ENCODE measurements at places on chromosomes 13 and 19.
A peak's percentile ranks its signal among the peaks of the same experiment; 100 is the strongest.

DNA sequence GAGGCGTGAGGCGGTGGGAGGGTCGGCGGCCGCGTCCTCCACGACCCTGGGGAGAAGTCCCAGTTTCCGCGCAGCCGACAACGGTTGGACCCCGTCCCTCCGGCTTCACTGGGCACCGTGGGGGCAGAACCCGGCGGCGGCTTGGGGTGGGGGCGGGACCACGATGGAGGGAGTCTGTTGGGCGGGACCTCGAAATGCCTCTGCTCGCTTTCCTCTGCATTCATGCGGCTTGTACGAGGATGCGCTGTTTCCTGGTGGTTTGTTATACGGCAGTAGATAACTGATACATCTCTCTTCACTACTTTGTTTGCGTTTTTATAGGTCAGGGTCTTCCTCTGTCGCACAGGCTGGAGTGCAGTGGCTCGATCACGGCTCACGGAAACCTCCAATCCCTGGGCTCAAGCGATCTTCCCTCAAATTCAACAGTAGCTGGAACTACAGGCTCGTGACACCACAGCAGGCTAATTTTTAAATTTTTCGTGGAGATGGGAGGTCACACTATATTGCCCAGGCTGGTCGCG is 24.6 kb upstream of the ZNF846 start:
- peak; percentile 42 for DNase-seq

GRCh38 chr13:71939186-71939585 is 72.2 kb upstream of the DACH1 start:
- DNase-seq: no peak

- no peak for DNase-seq
These were observed 9.1 kb downstream of the TLE5 start for GRCh38 chr19:3053218-3053621.

DNA sequence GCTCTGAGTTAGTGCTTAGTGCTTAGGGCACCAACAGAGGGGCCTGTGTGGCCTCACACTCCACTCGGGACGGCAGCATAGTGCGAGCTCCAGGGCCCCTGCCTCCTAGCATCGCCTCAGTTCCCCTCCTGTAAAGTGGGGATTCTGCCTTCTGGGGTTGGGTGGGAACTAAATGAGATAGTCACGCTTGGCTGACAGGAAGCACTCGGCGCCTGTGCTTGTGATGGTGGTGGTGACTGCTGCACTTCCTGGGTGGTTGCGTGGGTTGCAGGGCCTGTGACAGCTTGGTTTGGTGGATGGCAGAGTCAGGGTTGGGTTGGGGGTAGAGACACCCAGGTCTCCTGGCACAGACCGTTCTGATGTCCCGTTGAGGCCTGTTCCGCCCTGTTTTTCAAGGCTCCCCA is 7.7 kb downstream of the PLEKHF1 start:
- DNase-seq: no peak

- DNase-seq: peak; percentile 66
These were observed 87.6 kb downstream of the ARHGEF7 start for GRCh38 chr13:111202745-111203144.

DNA sequence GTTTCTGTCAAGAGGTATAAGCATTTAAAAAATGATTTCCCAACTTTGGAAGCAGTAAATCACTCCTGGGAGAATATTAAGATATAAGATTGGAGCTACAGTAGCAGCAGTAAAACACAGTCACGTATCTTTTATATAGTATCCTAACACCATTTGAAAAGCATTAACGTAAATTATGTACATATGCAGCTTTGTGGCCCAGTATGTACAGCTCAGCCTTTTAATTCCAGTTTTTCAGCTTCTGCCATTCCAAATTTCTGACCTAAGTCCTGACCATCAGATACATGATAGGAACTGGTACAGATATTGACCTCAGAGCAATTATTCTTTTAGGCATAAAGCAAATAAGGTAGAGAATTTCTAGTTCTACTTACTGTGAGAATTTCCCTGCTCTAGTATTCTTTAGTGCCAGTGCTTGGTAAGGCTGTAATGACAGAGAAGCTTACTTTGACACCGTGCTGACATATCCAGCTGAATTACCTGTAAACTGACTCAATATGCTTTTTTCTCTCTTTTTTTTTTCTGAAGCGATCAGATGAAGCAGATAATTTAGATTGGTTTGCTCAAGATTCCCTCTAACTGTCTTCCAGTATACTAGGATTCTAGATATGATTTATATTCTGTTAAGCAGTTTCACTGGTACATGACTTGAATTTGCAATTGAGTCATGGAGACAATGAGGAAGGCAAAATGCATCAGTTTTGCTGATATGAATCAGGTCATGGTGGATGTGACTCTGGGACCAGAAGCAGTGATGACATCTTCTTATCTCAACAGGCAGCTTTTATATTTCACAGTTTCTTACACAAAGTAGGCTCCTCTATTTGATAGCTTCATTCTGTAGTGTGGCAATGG is 703.6 kb downstream of the SLITRK6 start:
- no peak for DNase-seq

- peak; percentile 91 for DNase-seq
These were observed 1.2 kb upstream of the INAFM1 start for GRCh38 chr19:47273313-47274070.

DNA sequence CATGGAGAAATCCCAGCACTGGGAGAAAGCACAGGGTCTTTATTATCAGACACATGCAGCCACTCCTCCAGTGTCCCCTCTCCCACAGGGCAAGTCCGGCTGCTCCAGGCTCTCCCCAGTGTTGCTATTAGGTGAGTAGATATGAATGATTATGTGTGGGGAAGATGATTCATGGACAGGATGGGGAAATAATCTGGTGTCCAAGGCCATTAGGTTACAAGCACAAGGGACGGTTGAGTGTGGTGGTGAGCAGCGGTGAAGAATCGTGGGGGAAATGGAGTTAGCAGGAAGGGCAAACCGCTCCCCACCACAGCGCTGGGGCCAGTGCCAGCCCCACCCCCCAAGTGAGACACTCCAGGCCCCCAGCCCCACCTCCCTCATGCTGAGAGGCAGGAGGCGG is 19.0 kb downstream of the CD177 start:
- peak; percentile 60 for DNase-seq

- peak; percentile 85 for DNase-seq
These were observed at the start of gene UBE2L5 for GRCh38 chr13:30422054-30422839. UBE2L5 (plus strand) TSS chr13:30422493; CDS start chr13:30427991, 5,498 bp downstream.

DNA sequence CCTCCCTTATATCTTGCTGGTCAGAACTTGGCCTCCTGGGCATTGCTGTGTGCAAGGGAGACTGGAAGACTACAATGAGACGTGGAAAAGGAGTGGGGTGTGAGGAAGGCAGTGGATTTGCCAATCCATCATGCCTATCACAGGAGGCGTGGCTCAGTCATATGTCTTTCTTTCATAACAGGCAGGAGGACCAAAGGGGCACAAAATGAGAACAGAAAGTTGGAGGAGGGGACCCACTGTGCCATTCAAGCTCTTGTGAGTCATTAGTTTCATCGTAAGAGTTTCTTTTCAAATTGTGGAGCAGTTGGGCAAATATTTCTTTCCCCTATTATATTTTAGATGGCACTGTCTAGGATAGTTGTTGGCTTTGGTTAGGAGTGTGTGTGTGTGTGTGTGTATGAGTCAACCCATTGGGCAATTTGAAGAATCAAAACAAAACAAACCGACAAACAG is 471.5 kb downstream of the TSHZ3 start:
- DNase-seq: no peak

DNA sequence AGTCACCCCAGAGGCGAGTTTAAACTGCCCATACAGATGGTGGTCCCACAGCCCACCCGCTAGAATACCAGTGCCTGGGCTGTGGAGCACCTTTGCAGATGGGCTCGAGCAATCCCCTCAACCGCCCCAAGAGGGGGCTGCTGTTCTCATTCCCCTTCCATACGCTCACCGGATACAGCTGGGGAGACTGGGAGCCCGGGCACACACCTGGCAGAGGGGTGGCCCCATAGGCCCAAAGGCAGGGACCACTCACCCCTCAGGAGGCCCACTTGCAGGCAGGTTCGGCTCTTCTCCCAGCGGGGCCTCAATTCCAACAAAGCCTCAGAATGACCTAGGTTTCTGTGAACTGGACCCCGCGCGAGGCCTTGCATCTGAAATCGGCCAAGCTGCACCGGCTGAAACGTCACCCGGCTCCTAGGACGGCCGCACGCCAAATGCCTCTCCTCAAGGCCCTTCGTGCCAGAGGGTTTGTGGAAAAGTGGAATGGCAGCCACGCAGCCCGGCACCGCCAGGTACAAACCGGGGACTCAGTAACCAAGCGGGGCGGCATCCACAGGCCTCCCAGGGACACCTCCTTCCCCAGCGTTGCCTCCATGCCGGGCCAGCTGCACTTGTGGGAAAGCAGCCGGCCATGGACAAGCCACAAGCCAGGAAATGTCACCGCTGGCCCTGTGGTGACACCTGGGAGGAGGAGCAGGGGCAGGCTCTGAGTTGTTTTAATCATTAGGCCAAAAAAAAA is 18.7 kb downstream of the MLLT1 start:
- DNase-seq: peak; percentile 35

- DNase-seq: no peak
These were observed 32.2 kb upstream of the WDFY2 start for GRCh38 chr13:51552027-51552426.

- DNase-seq: peak; percentile 93
These were observed 72.6 kb upstream of the SERP2 start for GRCh38 chr13:44300895-44301638.

DNA sequence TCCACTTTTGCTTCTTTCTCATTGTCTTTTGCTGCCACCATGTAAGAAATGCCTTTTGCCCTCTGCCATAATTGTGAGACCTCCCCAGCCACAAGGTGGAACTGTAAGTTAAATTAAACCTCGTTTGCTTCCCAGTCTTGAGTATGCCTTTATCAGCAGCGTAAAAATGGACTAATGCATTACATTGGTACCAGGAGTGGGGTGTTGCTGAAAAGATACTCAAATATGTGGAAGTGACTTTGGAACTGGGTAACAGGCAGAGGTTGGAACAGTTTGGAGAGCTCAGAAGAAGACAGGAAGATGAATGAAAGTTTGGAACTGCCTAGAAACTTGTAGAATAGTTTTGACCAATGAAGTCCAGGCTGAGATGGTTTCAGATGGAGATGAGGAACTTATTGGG is 115.2 kb downstream of the B3GLCT start:
- no peak for DNase-seq

DNA sequence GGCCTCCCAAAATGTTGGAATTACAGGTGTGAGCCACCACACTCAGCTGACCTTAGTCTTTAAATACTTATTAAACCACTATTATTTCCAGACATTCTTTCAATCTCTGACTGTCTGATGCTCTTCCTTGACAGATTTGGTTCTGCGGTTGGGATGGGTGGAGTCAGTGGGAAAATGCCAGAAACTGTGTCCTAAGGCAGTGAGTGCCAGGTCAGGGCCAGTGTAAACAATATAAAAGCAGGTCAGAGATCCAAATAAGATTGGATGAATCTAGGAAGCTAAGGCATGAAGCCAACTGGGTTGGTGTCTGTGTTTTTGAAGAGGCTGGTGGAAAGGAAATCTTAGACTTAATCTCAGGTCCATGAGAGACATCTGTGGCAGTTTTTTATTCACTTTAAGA is 74.7 kb downstream of the KLF5 start:
- DNase-seq: peak; percentile 18

GRCh38 chr19:3778104-3778867 is 6.3 kb upstream of the RAX2 start:
- DNase-seq: no peak

- DNase-seq: no peak
These were observed 14.4 kb downstream of the STK11 start for GRCh38 chr19:1219786-1220476.

- peak; percentile 67 for DNase-seq
These were observed 49.0 kb upstream of the ZNF780A start for GRCh38 chr19:40139533-40140287.

DNA sequence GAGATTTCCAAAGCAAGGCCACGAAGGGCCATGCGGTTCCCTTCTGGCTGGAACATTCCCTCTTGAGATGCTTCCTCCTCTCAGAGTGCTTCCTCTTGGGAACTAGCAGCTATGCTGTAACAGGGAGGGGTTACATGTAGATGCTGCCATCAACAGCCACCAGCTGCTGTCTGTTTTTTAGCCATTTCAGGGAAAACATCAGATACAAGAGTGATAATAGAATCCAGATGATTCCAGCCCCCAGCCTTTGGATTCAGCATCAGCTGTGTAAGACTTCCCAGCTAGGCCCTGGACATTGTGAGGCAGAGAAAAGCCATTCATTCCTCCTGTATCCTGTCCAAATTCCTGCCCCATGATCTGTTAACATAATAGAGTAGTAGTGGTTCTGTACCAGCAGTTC is 8.2 kb upstream of the ZNF177 start:
- no peak for DNase-seq

DNA sequence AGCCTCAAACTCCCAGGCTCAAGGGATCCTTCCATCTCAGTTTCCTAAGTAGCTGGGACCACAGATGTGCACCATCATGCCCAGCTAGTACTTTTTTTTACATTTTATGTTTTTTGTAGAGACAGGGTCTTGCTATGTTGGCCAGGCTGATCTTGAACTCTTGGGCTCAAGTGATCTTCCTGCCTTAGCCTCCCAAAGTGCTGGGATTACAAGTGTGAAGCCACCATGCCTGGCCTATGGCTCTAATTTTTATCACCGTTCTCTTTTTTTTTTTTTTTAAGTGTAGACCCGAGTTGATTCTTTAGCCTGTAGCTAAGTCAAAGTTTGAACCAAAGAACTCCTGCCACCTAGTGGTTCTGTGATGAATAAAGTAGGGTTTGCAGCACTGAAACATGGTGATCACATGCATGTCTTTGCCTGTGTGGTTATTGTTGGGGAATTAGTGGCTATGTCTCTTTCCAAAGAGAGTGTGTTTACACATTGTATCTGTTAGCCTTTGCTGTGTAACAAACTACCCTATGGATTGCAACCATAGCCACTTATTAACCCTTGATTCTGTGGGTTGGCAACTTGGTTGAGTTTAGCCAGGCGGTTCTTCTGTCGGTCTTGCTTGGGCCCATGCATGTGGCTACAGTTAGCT is 11.6 kb downstream of the NFILZ start:
- peak; percentile 39 for DNase-seq

GRCh38 chr13:19836472-19836871 is 27.0 kb downstream of the ZMYM5 start:
- peak; percentile 20 for DNase-seq

- DNase-seq: no peak
These were observed 5.4 kb upstream of the RASAL3 start for GRCh38 chr19:15469513-15470297.

- peak; percentile 44 for DNase-seq
These were observed 9.0 kb downstream of the SH3GL1 start for GRCh38 chr19:4391306-4391693.

DNA sequence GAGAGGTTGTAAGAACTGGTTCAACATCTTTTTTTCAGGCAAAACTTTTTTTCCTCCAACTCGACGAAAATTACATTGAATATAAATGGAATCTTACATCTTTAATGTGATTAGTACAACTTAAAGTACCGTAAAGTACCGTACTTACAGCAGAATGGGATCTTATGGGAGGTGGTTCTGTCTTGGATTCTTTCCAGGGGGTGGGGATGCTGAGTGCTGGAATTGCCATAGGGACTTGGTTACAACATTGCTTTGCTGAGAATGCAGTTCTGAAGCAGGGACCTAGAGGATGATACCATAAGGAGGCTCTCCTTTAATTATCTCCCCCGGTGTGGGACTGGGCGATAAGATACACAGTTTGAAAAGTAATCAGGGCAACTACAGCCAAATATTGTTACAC is 186.4 kb downstream of the KLF5 start:
- no peak for DNase-seq
